ENCODE measurements at places on chromosomes 4 and X. TPM values are rescaled to one million over a fixed set of nuclear protein-coding genes. Genes with fewer than 3 reads are reported as not detected.

The MCF2 gene
- total RNA-seq: 0.26 TPM

DNA sequence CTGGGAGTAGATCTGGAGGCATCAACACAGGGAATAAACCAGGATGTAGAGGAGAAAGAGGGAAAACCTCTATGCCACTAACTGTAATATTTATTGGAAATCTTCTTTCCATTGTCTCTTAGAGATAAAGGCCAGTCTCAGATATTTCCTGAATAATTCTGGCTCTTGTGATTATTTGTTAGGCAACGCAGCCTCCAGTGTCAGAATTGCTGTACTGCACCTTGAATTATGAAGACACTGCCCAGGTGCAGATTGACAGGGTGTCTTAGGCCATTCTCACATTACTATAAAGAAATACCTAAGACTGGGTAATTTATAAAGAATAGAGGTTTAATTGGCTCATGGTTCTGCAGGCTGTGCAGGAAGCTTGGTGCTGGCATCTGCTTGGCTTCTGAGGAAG is 100.7 kb upstream of the ZDHHC15 start:
- no peak for DNase-seq

The WDR19 gene
- total RNA-seq: 43.3 TPM

- DNase-seq: no peak
Observed at GRCh38 chrX:71147496-71148277, 3.0 kb downstream of the NLGN3 start.

The HTN3 gene
- total RNA-seq: not detected

GRCh38 chr4:8459867-8460445 is 19.4 kb downstream of the TRMT44 start:
- no peak for DNase-seq

DNA sequence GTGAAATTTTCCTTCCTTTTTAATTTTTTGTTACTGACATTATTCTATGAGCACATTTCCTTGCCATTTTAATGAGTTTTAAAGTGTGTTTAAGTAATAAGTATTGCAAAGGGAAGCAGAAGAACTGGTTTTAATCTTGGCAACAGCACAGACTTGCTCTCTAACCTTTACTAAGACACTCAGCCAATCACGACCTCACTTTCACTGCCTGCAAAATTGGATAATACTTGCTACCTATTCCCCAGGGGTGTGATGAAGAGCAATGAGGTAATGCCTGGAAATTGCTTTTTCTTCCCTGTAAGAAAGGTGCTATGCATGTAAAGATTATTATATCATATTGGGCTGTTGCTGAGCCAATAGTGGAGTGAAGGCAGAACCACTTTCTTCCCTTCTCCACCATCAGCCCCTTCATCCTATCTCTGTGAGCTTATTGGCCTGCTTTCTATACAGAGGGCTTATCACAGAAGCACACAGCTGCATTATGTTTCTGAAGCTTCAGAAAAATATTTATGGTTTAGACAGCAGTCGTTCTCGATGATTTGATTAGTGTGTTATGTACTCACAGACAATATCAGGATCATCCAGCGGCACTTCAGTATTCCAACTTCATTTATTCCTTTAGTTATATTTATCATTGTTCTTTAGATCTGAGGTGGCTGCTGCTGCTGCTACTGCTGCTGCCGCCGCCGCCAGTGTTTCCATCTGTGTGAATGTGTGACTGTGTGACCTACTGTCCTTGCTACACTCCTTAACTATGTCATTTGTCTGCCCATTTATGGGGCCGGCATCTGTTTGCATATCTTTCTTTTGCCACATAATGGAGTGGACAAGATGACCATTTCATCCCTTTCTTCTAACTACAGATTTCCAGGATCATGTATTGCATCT is 255.1 kb downstream of the C4orf33 start:
- no peak for DNase-seq

- DNase-seq: no peak
Observed at GRCh38 chr4:72706684-72707083, 137.7 kb upstream of the ADAMTS3 start.

DNA sequence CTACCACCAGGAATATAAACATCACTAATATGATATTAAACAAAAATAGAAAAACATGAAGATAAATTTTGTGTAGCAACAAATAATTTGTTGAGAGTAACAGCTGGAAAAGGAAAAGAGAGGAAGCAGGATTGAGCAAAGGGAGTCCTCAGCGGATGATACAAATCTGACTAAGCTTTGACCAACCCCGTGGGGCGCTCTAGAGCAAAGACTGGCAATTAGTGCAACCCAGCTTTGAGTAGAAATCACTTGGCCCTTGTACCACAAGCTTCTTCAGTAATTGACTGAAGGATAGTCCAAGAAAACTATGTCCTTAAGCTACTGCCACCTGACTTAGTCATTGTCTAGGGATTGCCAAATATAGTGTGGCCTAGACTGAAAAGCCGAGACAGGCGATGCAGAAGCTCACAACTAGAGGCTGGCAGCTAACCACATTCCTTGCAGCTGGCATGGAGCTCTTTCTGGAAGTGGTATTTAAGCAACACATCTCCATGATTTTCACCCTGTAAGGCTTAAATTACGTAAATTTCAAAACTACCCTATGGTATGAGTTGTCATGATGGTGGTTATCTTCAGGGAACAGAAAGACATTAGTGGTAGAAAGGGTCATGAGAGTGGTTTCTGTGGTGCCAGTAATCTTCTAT is 396.0 kb downstream of the PDGFC start:
- no peak for DNase-seq

The S100P gene
- total RNA-seq: 88.9 TPM

- no peak for DNase-seq
Observed at GRCh38 chrX:19931146-19931545, 43.7 kb upstream of the SH3KBP1 start.

The ADH1A gene
- total RNA-seq: not detected
